ENCODE measurements at places on chromosomes 4 and X.

DNA sequence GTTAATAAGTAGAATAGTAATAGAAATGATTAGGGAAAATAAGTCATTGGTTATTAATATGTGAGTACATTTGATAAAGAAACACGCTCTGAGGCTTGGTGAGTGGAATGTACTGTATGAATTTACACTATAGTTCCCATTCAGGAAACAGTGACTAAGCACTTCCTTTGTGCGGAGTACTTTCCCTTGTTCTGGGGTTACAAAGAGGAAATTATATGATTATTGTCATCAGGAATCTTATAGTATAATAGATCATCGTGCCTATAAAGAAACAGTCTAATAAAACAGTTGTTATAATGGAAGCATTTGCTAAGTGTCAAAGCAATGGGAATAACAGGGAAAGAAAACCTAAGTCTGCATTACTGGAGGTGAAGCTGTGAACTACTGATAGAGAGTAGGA is 138.0 kb downstream of the RPA4 start:
- peak; percentile 30 for DNase-seq

- DNase-seq = no peak
These were observed 100.6 kb downstream of the RASL11B start for GRCh38 chr4:52962721-52963120.

GRCh38 chrX:15815779-15816437 is 25.6 kb downstream of the ZRSR2 start:
- DNase-seq = peak; percentile 35

DNA sequence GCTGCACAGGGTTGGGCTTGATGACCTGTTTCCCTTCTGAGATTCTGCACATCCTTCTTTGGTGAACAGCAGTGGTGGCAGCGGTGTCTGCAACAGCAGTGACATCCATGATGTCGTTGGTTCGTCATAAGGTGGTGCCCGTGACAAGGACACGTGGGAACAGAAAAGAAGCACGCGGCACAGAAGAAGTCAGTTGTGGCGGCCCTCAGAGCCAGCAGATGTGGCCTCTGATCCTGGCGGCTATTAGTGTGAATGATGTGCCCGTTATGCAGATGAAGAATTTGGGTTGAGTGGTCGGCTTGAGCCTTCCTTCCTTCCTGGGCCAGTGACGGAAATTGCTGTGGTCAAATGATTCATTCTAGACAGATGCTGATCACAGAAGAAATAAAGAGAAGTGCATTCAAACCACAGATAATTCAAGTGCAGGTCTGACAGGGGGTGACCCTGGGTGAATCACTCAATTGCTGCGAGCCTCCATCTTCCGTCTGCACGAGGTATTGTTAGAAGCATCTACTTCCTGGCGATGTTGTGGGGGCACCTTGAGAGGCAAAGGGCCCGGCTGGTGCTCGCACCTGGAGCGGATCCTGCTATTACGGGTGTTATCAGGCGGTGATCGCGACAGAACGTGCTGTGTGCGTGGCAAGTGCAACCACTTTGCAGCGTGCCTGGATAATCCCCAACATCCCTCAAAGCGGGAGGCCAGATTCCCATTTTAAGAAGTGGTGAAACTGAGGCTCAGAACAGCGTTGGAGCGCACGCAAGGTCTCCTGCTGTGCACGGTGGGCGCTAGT is 215.2 kb upstream of the PSAPL1 start:
- peak; percentile 98 for DNase-seq

GRCh38 chr4:145488310-145488709 is 6.7 kb downstream of the SMAD1 start:
- no peak for DNase-seq

DNA sequence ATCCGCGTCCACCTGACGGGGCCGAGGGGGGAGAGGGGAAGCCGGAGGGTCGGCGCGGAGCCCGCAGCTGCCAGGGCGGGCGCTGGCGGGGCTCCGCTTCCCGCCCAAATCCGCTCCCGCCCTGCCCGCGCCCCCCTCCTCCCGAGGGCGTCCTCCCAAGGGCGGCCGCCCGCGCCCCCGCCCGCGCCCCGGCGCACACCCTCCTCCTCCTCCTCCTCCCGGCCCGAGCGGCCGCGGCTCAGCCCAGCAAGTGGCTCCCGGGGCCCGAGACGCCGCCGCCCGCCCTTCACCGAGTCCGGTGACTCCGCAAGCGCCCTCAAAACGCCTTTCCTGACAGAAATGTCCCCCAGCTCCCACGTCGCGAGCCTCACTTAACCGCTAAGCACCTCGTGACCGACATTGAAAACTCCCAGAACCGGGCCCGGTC is 487 bp downstream of the HMGB2 start:
- DNase-seq = peak; percentile 53

All from fibroblast of skin of right biceps (primary cell).